ENCODE measurements at places on chromosomes 1 and 21.
A peak's percentile ranks its signal among the peaks of the same experiment; 100 is the strongest.

DNA sequence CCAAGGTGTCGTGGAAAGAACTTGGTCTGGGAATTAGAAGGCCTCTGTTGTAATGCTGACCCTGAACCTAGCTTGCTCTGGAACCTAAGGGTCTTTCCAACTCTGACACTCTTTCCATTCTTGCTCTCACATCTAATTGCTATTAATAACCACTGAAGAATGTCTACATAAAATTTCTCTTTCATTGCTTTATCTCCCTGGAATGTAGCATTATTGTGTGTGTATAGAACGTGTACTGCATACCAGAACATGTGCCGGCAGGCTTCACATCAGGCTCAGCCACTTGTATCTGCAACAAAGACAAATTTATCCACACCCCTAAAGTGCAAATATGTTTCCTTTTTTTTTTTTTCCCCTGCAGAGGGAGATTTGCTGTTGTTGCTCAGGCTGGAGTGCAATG lies 13.9 kb upstream of the LAX1 start:
- no peak for DNase-seq

DNA sequence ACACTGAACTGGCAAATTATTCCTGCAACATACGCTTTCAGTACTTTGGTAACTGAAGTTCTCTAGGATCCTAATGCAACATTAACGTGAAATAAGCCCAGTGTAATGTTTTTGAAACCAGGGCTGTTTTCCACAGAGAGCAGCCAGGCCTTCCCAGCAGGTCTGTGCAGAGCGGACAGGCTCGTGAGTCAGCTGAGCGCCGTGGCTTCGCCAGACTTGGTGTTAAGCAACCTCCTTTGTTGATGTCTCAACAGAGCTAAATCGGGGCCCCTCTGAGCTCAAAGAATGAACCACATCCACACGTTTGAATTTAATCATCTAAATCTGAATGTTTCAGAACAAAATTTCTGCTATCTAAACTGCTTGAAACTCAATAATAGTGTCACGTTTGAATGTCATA lies 181.8 kb upstream of the FMN2 start:
- DNase-seq = no peak

GRCh38 chr1:150622303-150622975 lies 7.0 kb downstream of the ENSA start:
- no peak for DNase-seq

- no peak for DNase-seq
Observed at GRCh38 chr1:48251821-48252220, 29.3 kb downstream of the SLC5A9 start.

DNA sequence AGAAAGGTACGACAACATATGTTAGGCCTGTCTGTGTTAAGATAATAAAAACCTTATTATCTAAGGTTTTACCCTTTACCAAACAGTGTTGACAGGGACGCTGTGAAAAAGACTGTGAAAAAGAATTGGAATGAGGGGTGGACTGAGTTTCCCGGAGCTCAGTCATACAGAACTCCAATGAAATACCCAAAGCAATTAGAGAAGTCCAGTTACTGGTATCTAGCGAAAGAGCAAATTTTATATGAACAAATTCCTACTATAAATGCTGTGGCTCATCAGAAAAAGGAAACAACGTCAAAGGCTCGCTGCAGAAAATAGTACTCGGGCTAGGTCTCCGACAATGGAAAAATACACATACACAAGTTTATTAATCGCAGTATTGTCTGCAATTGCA lies 708 bp upstream of the RBBP5 start:
- DNase-seq = no peak

- DNase-seq = no peak
Observed at GRCh38 chr1:5839881-5840550, 152.2 kb downstream of the NPHP4 start.

DNA sequence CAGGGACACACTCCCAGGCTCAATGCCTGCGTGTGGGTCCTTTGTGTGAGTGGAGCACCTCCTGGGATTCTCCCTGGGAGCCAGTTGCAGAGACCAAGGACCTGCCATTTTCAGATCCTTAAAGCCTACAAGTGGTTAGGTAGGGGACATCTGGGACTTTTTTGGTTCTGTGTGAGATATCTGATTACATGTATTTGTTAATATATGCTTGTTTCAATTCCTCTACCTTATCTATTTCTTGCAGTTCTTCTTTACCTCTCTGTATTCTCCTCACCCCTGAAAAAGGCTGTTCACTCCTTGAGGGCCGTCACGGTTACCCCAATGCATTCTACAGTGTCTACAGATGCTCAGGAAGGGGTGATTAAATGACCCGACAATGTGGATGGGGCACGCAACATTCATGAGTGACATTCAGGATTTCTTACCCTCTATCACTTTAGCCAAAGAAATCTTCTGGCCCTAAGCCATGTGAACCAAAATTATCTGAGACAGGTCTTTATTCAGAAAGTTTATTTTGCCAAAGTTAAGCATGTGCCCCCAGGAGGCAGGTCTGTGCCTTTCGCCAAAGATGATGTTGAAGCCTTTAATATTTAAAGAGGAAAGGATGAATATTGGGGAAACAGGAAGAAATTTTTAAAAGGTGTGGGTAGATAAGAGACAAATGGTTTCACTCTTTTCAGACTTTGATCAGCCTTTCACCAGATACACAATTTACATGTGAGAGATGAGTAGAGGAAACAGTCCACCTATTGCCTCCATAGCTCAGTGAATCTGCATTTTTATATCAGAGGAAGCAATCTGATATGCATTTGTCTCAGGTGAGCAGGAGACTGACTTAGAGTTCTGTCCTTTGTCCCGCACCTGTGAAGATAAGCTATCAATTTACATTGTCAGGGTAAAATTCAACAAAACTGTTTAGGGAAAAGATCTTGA lies 44.6 kb upstream of the MPZL1 start:
- no peak for DNase-seq

- no peak for DNase-seq
Observed at GRCh38 chr1:7022058-7022457, 236.8 kb downstream of the CAMTA1 start.

- no peak for DNase-seq
Observed at GRCh38 chr1:53144201-53144600, 1.8 kb upstream of the SLC1A7 start.

GRCh38 chr1:76562292-76562691 lies 305.0 kb upstream of the ST6GALNAC5 start:
- no peak for DNase-seq

DNA sequence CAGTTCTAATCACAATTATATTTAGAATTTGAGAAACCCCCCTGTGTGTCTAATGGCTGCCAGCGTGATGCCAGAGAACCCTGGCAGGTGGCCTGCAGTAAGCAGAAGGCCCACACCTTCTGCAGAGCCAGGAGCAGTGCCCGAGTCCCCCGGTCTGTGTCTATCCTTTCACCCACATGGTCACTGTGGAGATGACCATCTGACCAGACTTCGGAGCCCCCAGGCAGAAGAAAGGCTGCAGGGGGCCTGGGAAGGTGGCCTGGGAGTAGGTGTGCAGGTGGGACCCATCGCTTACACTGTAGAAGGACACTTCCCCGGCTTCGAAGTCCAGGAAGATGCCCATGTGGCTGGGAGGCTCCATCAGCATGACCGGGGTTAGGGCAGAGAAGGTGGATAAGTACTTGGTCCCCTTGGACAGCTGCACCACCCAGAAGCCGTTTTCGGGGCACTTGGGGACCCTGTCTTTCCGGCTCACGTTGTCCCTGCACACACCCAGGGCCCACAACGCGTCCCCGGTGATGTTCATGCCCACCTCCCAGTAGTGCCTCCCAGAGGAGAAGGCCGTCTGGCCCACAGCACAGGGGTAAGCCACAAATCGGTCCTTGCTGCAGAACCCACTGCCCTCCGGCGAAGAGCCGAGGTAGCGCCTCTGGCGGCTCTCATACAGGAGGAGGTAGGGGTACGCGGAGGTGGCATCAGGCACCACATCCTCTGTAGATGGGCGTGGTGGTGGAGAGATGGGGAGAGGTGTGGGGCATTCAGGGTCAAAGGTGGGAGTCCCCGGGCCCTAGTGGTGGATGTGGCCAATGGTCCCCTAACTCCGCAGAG lies 1.6 kb upstream of the TRIM11 start:
- no peak for DNase-seq

GRCh38 chr1:167229719-167230385 lies 9.2 kb downstream of the POU2F1 start:
- no peak for DNase-seq

DNA sequence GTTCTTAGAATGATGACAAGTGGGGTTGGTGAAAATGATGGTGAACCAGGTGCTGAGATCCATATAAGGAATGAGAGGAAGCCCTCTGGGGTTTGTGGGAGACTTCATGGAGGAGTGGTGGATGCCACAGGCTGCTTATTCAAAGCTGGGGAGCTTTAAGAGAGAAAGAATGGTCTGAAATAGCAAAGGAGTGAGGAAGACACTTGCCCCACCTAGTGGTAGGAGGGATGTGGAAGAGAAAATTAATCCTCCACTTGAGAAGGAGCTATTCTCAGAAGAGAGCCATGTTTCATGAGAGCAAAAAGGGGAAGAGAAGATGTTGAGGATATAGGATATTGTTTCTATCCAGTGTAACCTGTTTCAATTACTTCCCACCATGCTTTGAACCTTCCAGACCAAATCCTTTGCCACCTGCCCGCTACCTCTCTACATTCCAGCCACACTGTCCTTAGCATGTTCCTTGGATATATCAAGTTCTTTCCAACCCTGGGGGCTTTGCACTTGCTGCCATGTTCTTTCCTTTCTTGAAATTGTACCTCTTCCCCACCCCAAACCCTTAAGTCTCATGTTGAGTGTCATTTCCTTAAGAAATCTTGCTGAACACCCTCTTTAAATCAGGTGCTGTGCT lies 19.6 kb upstream of the ZNF648 start:
- no peak for DNase-seq

- no peak for DNase-seq
Observed at GRCh38 chr1:206658264-206658980, 23.1 kb downstream of the DYRK3 start.

DNA sequence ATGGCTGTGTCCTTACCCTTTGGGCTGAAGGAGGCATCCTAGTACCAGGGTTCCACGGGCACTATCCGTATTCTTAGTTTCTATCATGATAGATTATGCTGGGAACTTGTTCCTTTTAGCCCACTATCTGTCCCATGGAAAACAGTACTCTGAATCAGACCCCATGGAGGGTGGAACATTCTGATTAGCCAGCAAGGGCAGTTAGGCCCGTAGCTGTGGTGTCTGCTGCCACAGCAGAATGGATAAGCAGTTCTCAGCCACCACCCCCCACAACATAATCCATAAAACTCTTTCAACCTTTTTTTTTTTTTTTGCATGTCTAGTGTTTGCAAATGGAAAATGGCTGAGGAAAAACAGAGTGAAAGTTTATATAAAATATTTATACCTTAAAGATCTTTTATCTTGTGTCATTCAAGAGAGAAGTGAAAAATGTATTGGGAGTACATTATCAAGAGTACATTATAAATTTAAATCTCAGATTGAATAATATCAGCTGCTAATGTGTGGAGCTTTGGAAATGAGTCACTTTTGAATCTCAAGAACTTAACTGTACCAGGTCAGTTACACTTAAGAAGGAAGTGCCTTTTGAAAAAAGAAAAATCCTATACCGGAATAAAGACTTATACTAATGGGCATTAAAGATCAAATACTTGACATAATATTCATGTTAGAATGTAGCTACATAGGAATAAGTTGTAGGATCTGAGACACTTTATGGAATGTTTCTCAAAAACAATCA lies 80.3 kb downstream of the NFIA start:
- no peak for DNase-seq

GRCh38 chr1:64337926-64338325 lies 132.0 kb upstream of the CACHD1 start:
- no peak for DNase-seq

- no peak for DNase-seq
Observed at GRCh38 chr1:6870571-6870970, 85.3 kb downstream of the CAMTA1 start.

DNA sequence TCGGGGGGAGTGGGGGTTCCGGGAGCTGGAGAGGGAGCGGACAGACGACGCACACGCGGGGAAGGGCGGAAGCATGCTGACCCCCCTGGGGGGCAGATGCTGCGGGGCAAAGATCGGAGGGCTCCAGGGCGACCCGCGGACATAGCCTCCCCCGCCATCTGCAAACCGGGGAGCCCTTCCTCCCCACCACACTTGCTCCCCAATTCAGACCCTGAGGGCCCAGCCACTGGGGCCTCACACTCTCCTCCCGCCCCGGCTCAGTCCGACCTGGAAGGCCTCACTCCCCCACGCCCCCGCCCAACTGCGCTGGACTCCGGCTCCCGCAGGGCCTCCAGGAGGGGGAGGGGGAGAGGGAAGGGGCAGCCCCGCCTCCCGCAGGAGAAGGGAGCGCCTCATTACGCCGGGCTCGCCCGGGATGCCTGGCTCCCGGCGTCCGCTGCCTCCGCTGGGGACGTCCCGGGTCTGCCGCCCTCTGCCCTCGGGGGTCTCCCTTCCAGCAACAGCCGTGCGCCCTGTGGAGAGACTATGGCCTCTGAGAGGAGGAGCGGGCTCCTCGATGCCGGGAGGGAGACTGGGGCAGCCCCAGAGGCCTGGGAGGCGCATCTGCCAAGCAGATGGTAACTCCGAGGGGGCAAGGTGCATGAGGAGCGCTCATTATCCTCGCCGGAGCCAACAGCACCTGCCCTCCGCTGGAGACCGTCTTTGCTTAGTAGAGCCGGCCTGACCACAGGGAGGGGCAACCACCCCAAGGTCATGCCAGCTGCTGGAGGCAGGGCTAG lies 636 bp upstream of the CAMK2N1 start:
- DNase-seq = no peak

DNA sequence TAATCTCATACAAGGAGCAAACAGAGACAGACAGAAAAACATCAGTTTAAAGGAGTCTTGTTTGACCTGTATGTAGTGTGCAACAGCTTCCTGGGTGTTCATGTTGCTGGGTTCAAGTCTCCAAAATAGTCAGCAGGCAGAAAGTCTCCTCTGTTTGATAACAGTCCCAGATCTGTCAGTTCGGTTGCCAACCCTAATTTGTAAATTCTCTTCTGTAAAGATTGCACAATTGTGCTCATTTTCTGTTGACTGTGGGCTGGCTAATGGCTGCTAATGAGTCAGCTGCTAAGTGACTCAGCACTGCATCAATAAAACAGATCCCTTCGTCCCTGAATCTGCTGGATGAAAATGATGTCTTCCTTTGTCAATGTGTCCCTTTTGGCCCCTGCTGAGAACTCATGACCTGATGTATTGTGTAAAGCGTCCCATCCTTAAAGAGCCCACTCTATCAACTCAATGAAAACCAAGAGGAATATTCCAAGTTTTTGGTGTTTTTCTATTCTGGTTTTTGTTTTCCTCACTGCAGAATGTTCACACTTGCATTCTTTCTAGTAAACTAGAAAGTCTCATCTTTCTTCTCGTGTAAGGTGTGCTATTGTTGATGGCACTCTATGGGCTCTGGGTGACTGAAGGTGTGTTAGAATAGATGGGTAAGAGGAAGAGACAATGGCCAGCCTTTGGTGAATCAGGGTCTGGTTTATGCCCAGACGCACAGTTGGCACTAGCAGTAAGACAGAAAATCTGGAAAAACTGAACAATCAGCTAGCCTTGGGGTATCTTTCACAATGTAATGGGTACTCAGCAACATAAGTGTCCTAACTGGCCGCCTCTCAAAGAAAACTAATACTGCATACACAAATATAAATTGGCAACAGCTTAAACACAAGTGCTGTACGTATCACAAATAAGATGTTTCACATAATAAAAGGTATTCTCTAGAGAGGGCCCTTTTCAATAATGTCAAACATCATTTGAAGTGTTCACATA lies 75.1 kb upstream of the SIPA1L2 start:
- DNase-seq = no peak

- no peak for DNase-seq
Observed at GRCh38 chr1:49166031-49166430, 389.3 kb upstream of the BEND5 start.

- DNase-seq = no peak
Observed at GRCh38 chr1:184387069-184387475, 243 bp downstream of the C1orf21 start.

- peak; percentile 68 for DNase-seq
Observed at GRCh38 chr1:166975361-166976129, at the start of gene ILDR2. ILDR2 (minus strand) TSS chr1:166975540; CDS start chr1:166975268, 272 bp downstream.
